NCI-H1930 (cell line): ENCODE measurements at places on chromosomes 6 and 20.

DNA sequence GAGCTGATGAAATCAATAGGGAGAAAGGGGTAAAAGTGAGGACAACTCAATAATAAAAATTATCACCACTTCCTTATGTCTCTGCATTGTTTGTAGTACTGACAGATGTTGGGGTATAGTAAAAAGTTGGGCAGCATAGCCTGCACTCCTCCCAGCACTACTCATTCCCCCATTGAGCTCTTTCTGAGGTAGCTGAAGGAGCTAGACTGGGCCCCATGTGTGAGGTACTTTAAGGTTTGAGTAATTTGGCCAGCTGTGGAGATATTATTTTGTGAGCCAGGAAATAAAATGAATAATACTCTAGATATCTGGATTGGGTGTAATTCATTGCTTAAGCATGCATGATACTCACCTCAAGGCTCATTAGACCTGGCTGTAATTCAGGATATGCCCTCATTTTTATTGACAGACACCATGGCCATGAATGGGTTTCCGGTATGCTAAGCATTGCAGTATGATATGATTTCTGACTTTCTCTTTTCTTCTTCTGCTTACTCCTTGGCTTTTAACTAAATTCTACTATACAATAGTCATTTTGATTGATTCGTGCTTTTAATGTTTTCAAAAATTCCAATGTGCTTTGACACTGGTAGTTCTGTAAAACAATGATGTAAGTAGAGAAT is 283.9 kb upstream of the RIMS1 start:
- DNase-seq = no peak

DNA sequence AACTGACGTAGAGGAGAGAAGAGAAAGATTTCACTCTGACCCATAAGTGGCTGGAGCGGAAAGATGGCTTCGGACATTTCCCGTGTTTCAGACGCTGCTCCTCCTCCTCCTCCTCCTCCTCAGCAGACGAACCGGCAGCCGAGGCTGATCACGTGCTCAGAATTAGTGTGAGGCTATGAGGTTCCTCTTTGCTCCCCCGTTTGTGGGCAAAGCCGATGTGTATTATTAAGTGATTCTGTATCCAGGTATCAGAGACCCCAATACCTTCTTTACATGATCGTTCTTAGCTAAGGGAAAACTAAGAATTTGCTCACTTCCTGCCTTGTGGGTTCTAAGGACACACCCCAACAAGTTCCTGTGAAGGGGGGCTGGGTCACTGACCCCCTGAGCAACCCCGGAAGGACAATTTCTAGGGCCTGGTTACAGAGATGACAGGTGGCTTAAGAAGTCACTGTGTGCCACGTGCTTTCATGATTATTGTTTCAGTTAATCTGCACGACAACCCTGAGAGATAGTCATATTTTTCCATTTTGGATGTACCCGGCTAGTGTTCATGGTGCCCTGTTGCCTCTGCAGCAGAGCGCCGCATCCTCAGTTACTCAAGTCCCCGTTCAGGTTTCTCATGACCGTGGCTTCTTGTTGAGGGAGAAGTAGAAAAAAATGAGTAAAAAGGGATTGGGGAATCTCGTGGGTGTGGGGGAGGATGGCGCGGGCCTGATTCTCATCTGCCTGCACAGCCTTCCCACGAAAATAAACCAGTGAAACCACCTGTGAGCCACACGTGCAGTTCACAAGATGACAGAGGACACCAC is 671.8 kb downstream of the QKI start:
- DNase-seq = no peak

DNA sequence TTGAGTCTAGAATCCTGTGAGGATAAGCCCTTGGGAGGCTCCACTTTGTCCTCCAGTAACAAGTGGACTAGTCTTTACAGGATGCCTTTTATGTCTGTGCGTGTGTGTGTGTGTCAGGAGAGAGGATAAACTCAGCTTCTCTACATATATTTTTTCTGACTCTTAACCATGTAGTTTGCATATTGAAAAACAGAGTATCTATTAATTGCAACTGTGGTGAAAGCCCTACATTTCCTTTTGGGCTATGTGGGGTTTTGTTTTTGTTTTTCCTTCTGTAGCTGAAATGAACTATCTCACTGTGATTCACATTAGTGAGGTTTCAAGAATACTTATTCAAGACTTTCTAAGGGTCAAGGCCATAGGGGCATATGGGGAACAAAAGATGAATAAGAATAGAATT is 17.7 kb downstream of the TPBG start:
- DNase-seq = no peak

- no peak for DNase-seq
Measured at GRCh38 chr6:97322811-97323210, 39.8 kb upstream of the MMS22L start.

GRCh38 chr20:39762716-39763115 is 800.6 kb downstream of the DHX35 start:
- no peak for DNase-seq

GRCh38 chr6:147905711-147906110 is 397.2 kb downstream of the SAMD5 start:
- no peak for DNase-seq

DNA sequence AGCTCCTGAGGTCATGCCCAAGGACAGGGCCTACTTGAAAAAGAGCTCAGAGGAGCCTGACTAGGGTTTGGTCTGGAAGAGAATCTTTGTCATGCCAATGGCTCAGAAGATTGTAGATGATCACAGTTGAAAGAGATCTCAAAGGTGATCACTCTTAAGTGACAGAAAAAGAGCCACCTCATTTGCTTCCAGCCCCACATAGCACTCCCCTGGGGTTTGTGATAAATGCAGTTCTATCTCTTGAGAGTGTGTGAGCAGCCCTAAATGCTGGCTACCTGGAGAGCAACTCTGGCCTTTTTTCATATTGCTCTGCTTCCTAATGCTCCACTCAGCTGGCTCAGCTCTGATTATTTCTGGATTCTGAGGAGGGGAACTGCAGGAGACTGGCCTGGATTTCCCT is 39.3 kb downstream of the KLHL32 start:
- no peak for DNase-seq

DNA sequence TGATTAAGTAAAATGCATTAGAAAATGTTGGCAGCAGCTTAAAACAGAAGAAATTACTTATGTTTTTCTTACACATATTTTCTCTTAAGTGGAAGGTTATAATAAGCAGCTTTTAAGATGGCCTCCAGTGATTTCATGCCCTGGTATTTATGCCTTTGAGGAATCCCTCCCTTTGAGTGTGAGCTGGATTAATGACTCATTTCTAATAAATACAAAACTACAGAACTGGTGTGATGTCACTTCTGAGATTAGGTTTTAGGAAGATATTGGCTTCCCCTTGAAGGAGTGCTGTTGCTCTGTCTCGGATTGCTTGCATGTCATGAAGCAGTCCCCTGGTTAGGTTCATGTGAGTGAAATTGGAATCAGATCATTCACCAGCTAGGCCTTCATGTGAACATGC is 143.2 kb upstream of the EPHA7 start:
- DNase-seq = no peak

DNA sequence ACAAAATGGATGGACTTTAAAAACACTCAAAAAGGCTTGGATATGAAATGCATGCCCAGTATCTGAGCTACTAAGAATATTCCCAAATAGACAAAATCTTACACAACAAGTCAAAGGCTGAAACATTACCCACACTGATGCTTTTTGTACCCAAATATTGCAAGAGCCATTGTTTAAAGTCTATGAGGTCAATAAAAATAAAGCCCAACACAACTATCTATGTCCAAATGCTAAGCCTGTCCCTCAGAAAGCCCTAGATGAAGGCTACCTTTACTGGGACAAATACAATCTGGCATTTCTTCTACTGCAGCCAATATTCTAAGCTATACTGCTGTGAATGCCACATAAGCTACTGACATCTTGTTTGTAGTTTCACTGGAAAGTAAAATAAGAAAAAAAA is 54.3 kb downstream of the RALGAPA2 start:
- no peak for DNase-seq
